Ovary (tissue), 10 donors: ENCODE measurements at places on chromosomes 1 and 21. TPM values are rescaled to one million over a fixed set of nuclear protein-coding genes. Genes with fewer than 3 reads are reported as not detected.

The TMPRSS2 gene
- total RNA-seq, result 2.4 TPM

The RGS18 gene
- 0.61 TPM for total RNA-seq

GRCh38 chr1:54010415-54011117 is 7.4 kb downstream of the LDLRAD1 start:
- no peaks in the 10 kb centered on the region for H3K4me1 ChIP-seq
- no peak for DNase-seq
- H3K4me3 ChIP-seq, result no peak overlapping the region
- no peaks in the 10 kb centered on the region for H3K36me3 ChIP-seq

DNA sequence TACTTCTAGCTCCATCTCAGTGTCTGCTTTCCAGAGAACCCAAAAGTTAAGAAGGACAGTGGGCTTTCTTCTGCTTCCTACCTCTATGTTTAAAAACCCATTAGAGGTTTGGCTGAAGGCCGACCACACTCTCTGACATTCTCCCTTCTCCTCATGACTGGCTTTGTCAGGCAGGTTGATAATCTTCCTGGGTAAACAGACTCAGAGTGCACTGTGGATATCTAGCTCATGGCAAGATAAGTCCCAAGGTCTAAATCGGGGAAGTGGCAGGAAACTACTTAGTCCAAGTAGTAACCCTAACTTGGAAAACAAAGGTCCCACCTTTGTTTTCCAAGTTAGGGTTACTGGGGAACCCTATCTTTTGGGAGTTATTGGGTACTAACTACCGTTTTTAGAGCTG is 161.9 kb upstream of the SPAG17 start:
- no peaks in the 10 kb centered on the region for H3K27me3 ChIP-seq
- no peak overlapping the region for H3K4me3 ChIP-seq
- no peaks in the 10 kb centered on the region for H3K4me1 ChIP-seq
- no peak overlapping the region for H3K27ac ChIP-seq

- no peak for DNase-seq
- no peaks in the 10 kb centered on the region for H3K27me3 ChIP-seq
- no peak overlapping the region for H3K27ac ChIP-seq
- peaks cover 4% of the 10 kb centered on the region for H3K4me1 ChIP-seq
- H3K36me3 ChIP-seq, result no peaks in the 10 kb centered on the region
- H3K4me3 ChIP-seq, result no peak overlapping the region
Observed at GRCh38 chr1:45325851-45326506, 716 bp upstream of the HPDL start.

DNA sequence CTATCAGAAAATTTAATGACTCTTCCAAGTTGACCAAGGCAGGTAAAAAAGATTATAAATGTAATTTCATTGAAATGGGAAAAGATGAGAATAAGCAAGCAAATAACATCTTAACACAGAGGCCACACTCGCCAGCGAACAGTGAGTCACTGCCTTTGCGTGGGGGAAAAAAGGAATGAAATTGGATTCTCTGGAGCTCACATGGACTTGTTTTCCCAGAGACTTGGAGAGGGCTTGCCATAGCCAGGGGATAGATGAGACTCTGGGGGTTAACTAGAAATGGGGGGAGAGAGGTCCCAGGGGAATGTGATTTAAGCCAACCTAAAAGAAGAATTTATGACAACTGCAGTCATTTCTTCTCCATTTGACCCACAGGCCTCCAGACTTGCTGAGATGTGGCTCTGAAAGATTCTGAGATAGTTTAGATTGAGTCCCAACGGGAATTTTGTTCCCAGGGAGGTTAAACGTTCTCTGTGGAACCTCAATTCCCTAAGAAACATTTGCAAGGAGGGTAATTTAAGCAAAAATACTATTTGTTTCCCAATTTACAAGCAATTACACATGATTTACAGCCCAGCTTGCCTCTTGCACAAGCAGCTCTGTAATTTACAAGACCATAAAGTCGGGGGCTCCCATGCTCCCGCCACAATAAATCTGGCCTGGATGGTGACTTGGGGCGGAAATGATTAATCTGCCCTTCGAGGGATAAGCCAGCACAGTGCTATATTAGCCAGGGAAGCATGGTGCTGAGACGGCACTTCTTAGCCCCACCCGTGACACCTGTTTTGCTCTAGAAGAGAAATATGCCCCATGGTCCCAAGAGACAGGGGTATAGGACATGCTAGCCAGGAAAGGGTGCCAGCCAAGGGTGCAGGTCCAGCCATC is 68.8 kb downstream of the GRIK3 start:
- H3K4me3 ChIP-seq, result no peak overlapping the region
- DNase-seq, result no peak
- H3K36me3 ChIP-seq, result no peaks in the 10 kb centered on the region
- H3K27me3 ChIP-seq, result no peaks in the 10 kb centered on the region
- no peaks in the 10 kb centered on the region for H3K4me1 ChIP-seq

DNA sequence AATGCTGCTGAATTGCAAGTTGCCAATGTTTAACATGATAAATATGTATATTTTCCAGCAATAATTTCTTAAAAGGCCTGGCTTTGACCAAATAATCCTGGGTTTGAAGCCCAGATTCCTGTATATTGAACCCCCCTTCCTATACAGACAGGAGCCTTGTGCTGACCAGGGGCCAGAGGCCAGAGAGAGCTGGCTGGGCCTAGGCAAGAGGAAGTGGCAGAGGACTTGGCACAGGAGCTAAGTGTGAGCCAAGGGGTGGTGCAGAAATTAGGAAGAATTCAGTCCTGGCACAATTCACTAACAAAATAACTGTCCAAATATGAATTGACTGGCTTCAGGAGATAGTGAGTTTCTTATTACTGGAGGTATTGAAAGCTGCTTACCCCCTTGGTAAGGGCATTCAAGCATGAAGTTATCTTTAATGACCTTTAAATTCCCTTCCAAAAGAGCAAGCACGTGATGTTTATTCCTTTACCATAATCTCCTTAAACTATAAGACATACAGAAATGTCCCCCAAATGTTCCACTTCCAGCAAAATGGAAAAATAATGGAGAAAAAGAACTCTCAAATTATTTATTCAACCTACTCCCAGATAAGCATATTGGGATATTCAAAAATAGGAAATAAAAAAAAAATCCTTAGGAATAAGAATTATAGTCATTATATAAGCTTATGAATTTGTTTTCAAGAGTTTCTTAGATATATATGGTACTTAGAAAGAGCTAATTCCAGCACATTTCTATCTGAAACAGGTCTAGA is 26.6 kb downstream of the NIBAN1 start:
- no peaks in the 10 kb centered on the region for H3K27me3 ChIP-seq
- no peaks in the 10 kb centered on the region for H3K36me3 ChIP-seq
- DNase-seq, result no peak
- no peak overlapping the region for H3K27ac ChIP-seq
- H3K4me3 ChIP-seq, result no peak overlapping the region
- no peaks in the 10 kb centered on the region for H3K4me1 ChIP-seq

GRCh38 chr21:35571910-35572309 is 488.4 kb downstream of the SETD4 start:
- H3K4me1 ChIP-seq, result peaks cover 1% of the 10 kb centered on the region
- no peak overlapping the region for H3K27ac ChIP-seq
- no peak for DNase-seq
- H3K4me3 ChIP-seq, result no peak overlapping the region
- H3K27me3 ChIP-seq, result no peaks in the 10 kb centered on the region
